Testis (tissue), 5 donors: ENCODE measurements at places on chromosomes 7 and 10. TPM values are rescaled to one million over a fixed set of nuclear protein-coding genes. Genes with fewer than 3 reads are reported as not detected.

Gene VPS37D
- 10.3 TPM for polyA plus RNA-seq

Gene CTBP2
- polyA plus RNA-seq = 52.4 TPM

Gene C10orf71
- 0.79 TPM for polyA plus RNA-seq

Gene LFNG
- 10.1 TPM for polyA plus RNA-seq

Gene CALML5
- not detected for polyA plus RNA-seq

Gene CLRN3
- polyA plus RNA-seq = not detected

Gene ANXA8
- 6.7 TPM for polyA plus RNA-seq

Gene ANKRD1
- 2.1 TPM for polyA plus RNA-seq

Gene CCT6A
- polyA plus RNA-seq = 103 TPM

Gene UCN3
- not detected for polyA plus RNA-seq

Gene CYP2E1
- polyA plus RNA-seq = 9.0 TPM

Gene ADAM8
- polyA plus RNA-seq = 3.5 TPM

Gene GPR158
- polyA plus RNA-seq = 1.9 TPM

Gene VWA2
- polyA plus RNA-seq = 2.6 TPM

Gene CYP3A7
- not detected for polyA plus RNA-seq
